Stimulated activated naive CD8-positive, alpha-beta T cell treated with anti-CD3 and anti-CD28 coated beads, Interleukin-15, amount 100 ng/mL, for 72 hours (primary cell): ENCODE measurements at places on chromosomes 16 and 17.

DNA sequence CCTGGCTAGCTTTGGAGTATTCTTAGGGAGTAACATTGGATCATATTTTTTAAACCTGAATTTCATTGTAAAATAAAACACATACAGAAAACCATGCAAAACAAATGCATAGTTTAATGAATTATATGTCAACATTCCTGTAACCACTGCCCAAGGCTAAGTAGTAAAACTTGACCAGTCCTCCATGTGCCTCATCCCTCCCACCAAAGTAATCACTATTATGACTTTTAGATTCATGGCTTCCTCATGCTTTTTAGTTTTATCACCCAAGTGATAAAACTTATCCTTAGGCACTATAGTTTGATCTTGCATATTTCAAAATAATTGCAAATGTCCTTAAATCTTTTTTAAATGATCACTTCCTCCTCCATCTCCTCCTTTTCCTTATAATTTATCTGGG, 20.4 kb downstream of the PRKCA start:
- DNase-seq, result no peak

GRCh38 chr17:51164911-51165679, 1.1 kb upstream of the NME2 start:
- DNase-seq, result no peak

DNA sequence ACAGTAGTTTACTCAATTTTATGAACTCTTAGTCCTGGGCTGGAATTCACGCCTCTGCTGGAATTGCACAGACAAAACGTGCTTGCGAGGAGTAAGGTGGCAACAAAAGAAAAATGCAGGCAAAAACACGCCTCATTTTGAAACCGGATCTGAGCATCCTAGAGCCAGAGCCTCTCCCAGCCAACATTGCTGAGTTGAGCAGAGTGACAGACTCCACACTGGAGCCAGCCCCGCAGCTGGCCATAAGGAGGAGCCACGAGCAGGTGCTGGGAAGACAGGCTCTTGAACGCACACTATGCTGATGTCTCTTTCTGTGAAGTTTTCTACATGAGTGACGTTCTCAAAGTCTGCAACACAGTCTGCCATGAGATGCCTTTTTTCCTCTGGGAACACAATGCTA, 14.6 kb upstream of the HSBP1 start:
- DNase-seq, result no peak

DNA sequence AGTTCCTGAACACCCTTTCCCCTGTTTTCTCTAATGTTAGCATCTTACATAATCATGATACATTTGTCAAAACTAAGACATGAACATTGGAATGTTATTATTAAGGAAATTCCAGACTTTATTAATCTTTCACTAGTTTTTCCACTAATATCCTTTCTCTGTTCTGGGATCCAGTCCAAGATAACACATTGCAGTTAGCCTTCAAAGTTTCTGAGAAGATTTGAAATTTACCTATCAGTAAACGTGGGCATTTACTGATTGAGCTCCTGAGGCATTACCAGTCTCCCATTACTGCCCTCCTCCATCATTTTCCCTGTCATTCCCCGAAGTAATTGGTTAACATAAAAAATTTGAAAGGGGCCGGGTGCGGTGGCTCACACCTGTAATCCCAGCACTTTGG, 5.7 kb upstream of the CD300LG start:
- no peak for DNase-seq

- peak; percentile 65 for DNase-seq
Observed at GRCh38 chr17:68182940-68183551, 64.8 kb upstream of the AMZ2 start.

DNA sequence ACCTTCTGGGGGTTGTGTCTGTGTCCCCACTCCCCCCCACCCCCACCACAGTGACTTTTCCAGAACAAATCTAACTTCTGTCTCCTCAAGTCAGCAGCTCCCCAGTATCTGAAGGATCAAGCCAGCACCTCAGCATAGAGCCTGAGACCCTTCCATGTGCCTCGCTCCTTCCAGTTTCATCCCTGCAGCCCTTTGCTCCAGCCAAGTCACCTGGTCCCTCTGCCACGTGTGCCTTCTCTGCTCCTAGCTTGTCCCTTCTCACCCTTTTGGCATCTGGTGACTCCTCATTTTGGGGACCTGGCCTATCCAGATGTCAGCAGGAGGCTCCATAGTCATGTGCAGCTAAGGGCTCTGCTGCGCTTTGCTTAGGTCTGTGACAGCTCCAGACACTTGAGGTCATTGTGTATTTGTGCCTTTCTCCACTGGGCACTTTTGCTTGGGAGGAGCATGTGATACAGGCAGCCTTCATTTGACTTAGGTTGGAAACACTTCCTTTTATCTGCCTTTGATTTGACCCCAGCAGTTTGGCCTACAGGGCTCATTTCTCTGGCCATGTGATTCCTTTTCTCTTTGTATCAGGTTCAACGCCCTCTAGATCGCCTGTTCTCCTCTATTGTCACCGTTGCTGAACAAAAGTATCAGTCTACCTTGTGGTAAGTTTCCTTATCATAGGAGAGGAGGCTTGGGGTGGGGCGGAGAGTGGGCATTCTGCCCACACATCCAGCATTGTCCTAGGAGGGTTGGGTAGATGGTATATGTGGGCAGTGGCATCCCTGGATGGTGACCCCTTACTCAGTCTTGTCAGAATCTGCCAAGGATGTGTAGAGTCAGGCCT, 7.1 kb upstream of the NFATC3 start:
- no peak for DNase-seq

DNA sequence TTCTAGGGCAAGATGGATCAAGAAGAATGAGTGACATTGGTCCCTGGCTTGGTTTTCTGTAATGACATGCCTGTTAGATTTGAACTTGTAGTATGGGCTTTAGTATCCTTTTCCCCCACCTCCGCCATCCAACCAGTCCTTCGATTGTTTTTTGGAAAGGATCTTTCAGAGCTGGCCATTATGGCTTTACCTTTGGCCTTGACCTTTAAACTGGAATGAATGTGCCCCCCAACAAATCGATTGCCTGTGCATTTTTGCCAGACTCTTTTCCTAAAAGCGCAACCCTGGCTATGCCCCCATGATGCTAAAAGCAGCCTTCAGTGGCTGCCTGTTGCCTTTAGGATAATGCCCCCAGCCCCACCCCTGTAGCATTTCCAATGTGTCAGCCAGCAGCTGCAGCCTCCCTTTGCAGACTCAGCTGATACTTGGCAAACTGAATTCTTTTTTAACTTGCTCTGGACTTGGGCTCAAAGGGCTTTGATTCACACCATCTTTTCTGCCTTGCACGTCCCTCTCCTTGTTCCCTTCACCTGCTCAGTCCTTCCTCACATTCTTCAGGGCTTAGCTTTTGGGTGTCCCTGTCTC, 4.0 kb downstream of the GPRC5C start:
- DNase-seq, result no peak

- DNase-seq, result peak; percentile 36
Observed at GRCh38 chr17:75181608-75182318, 996 bp downstream of the SUMO2 start.

DNA sequence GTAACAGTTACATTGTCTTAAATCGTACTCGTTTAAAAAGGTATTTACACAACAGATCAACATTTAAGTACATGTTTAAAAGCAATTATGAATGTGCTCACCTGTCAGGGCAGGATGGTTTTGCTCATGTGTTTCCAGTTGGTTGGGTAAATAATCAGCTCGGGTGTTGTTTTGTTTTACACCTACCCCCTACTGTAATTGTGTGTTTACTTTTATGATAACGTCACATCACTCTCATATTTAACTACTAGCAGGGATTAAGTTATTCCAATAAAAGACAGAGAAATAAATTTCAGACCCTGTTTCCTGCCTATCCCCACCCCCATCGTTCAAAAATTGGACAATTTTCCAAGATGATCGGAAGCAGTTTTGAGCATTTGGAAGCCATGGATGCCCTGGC, 390.2 kb downstream of the SEC14L1 start:
- DNase-seq, result no peak

DNA sequence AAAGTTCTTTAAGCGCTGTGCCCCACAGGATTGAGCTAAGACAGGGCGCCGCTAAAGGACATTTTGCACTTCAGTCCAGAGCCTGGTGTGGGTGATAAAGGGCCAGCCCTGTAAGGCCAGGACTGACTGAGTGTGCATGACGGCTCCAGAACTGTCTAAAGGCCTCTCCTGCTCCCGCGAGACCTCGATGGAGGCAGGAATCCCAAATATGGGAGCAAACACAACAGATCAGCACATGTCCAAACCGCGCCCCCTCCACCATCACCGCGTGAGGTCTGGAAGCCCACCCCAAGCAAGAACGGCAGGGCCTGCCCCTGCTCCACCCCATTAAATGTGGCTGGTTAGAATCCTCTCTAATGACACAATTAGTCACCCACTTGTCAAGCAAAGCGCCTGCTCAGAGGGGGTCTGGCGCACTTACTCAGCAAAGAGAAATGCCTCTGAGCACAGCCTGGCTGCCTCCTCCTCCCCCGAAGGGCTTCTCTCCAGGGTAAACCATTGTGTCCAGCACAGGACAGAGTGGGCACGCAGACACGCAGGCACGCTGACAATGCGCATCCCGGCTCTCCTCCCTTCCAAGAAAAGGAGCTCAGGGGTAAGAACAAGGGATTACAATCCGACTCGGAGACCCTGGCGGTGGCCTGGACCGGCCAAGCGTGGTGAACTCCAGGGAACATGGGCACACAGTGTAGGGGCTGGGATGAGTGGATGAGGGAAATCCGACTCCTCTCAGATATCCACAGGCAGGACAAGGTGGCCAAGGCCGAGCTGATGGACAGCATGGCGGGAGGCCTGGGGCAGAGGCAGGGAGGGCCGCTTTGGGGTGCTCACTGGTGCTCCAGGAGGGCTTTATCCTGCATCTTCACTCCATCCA, 1.5 kb downstream of the MXRA7 start:
- DNase-seq, result no peak

DNA sequence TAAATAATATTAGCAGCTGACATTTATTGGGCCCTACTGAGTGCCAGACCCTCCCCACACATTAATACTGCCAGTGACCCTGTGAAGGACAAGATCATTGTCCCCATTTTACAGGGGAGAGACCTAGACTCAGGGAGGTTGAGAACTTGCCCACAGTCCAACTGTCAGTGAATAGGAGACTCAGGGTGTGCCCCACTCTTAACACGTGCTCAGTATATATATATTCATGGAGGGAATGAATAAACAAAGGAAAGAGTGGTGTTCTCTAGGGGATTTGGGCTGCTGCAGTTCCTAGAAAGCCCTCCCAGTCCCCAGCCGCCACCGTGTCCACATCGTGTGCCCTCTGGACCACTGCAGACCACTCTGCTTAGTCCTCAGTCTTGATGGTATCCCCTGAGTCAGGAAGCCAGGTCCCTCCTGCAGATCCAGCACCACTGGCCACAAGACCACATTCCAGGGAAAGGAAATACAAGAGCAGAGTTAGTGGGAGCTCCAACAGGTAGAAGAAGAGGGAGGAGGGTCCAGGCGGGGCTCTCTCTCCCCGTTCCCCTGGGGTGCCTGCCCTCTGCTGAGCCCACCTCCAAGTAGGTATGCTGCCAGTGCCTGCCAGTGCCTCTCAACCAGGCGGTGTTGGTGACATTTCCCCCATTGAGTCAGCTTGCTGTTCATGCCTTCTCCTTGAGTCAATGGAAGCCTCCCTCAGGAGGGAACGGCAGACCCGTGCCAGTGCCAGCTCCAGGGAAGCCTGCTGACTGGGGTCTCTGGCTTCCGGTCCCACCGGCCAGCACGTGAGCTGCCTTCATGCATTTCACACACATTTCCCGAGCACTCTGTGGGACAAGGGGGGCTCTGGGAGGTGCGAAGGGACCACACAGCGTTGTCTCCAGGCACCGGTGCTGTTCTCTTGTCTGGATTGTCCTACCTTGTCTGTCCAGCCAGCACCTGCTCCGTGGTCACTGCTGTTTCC, 75.6 kb downstream of the GNAO1 start:
- DNase-seq, result no peak

- no peak for DNase-seq
Observed at GRCh38 chr16:26905336-26905735, 161.4 kb upstream of the C16orf82 start.

GRCh38 chr16:9279291-9280068, 188.0 kb downstream of the HAPSTR1 start:
- no peak for DNase-seq

- DNase-seq, result no peak
Observed at GRCh38 chr17:58210922-58211321, 8.1 kb downstream of the MKS1 start.
